MG63 (cell line): ENCODE measurements at places on chromosomes 16 and 17.

- DNase-seq, result peak; percentile 69
Measured at GRCh38 chr17:17710728-17711541, 29.7 kb downstream of the RAI1 start.

GRCh38 chr17:57663326-57664070 is 81.6 kb downstream of the CCDC182 start:
- DNase-seq, result no peak

DNA sequence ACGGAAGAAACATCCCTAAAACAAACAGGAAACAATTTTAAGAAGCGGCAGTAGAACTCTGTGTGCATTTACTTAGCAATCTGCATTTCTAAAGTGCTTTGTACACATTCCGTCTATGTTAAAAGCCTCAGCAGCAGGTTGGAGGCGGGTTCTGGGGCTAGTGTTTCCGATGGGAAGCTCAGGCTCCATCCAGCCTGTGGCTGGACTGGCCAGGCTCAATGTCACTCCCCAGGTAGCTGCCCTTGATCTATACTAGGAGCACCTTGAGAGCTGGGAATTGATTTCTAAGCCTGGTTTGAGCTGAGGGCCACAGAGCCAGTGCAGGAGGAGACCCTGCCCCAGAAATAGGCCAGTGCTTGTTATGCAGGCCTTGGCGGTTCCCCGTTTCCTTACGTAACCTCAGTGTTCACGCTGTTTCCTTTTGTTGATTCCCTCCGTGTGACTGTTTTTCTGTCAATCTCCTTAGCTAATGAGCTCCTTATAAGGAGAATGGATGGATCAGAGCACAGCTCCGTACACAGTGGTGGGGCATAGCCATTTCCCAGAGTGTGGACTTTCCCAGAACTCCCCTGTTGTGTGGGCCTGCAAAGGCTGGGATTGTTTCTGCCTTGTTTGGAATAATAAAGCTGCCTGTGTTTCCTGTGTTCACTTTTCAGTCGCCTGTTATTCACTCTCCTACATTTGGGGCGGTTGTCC is 21.4 kb downstream of the ADORA2B start:
- DNase-seq, result no peak

- DNase-seq, result no peak
Measured at GRCh38 chr17:48594538-48595277, 1.1 kb upstream of the HOXB5 start.

GRCh38 chr16:86918637-86919036 is 340.3 kb downstream of the FOXL1 start:
- DNase-seq, result no peak

- DNase-seq, result no peak
Measured at GRCh38 chr17:30961209-30962188, 9.3 kb upstream of the RNF135 start.

DNA sequence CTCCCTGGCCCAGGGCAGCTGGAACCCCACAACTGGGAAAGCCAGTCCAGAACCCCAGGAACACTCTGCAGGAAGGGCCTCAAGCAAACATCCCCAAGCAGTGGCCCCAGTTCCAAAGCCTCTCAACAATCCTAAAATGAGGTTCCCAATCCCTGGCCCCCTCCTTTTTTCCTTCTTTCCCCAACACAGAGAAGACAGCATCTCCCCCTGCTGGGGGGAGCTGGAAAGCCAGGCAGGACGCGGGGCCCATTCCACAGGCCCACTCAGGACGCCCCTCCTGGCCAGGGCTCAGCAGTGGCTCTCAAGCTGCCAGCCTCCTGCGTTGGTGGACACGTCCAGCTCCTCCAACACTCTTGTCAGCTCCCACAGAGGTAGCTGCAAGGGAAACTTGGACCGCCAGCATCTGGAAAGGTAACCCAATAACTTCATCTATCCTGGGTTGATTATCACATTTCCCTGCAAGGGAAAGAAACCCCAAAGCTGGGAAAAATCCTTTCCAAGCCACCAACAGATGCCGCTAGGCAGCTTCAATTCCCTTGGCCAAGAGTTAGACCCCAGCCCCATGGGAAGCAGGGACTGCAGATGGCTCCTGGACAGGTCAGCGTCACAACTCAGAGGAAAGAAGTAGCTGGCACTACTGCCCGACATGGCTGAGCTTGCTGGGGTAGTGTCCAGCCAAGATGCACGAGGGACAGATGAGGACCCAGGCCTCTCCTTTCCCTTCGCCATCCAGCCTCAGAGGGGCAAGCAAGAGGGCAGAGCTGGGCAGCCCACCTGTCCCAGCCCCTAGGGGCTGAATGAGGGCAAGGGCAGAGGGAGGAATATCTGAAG is 7.6 kb downstream of the HDAC5 start:
- peak; percentile 56 for DNase-seq

GRCh38 chr17:28407130-28407973 is 1.3 kb upstream of the SLC46A1 start:
- DNase-seq, result no peak

DNA sequence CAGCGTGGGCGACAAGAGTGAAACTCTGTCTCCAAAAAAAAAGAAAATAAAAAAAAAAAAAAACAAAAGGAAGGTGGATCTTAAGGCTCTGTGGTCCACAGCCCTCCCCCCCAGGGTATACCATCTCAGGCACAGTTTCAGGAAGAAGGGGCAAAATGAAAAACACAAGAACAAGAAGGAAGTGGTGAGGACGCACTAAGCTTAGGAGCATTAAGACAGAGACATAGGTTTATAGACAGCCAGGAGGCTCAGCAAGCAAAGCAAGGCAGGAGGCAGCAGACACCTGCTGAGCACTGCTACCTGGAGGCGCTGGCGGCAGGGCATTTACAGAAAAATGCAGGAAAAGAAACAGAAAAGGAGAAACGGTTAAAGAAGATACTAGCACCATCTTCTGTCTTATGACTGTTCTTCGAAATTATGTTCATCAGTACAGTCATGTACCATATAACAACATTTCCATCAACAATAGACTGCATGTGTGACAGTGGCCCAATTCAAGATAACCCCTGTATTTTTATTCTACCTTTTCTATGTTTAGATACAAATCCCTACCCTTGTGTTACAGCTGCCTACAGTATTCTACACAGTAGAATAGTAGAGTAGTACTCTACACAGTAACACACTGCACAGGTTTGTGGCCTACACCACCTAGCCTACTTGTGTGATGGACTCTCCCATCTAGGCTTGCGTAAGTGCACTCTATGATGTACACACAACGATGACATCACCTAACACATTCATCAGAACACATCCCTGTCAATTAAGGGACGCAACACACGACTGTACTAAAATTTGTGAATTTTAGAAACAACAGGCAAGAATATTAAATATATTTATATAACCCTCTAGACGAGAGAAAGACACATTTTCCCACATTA is 62.5 kb downstream of the XPO6 start:
- no peak for DNase-seq

GRCh38 chr17:42347198-42347597 is 41.0 kb downstream of the STAT3 start:
- DNase-seq, result peak; percentile 83

DNA sequence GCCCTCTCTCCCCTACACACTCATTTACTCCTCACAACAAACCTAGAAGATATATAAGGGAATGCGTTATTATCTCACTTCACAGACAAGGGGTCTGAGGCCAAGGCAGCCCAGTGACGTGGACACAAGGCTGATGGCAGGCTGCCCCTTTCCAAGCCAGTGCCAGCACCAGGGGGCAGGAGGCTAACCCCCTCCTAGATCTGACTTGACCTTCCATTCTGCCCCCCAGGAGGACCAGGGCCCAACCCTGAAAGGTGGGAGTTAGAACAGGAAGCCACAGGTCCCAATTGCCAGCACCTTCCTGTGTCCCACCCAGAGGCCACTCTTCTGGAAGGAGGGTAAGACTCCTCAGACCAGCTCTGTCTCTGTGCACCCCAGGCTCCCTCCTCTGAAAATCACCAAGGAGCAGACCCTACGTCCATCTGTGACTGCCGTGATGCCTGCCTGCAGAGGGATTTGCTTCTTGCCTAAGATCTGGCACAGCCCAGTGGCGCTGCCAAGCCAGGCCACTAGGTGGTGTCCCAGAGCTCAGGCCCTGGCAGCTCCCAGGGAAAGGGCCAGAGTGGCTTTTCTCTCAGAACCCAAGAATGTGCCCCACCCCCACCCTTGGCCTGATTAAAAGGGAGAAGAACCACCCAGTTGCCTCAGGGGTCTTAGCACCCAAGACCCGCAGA is 42.4 kb upstream of the MRPS23 start:
- peak; percentile 91 for DNase-seq

DNA sequence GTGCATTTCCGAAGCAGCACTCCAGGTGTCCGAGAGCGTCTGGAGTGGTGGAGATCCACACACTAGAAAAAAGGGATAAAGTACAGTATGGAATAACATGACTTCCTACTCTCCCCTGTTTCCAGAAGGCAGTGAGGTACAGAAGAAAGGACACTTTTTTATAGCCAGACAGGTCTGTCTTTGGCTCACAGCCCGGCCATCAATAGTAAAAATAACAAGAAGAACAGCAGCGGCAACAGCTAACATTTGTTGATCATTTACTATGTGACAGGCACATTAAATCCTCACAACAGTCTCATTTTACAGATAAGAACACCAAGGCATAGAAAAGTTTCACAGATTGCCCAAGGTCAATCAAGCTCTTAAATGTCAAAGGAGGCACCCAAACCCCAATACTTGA is 16.2 kb downstream of the DYNLRB2 start:
- no peak for DNase-seq

- DNase-seq, result no peak
Measured at GRCh38 chr17:77042476-77043231, 98.1 kb upstream of the SEC14L1 start.

DNA sequence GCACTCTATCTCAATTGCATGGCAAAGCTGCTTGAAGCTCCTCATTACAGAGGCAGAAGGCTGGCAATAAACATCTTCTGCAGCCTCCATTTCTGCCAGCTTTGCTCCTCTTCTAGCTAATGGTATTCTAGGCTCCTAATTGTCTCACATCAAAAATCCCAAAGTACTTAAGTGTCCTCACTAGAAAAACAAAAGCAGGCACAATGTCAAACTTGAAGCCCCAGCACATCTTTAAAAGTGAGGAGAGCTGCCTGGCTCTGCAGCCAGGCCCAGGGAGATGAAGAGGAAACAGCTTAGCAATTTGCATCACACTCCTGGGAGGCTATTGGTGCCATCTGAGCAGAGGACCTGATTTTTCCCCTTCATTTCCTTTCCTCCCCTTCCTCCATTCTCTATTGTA is 197.1 kb downstream of the KCNJ2 start:
- no peak for DNase-seq

DNA sequence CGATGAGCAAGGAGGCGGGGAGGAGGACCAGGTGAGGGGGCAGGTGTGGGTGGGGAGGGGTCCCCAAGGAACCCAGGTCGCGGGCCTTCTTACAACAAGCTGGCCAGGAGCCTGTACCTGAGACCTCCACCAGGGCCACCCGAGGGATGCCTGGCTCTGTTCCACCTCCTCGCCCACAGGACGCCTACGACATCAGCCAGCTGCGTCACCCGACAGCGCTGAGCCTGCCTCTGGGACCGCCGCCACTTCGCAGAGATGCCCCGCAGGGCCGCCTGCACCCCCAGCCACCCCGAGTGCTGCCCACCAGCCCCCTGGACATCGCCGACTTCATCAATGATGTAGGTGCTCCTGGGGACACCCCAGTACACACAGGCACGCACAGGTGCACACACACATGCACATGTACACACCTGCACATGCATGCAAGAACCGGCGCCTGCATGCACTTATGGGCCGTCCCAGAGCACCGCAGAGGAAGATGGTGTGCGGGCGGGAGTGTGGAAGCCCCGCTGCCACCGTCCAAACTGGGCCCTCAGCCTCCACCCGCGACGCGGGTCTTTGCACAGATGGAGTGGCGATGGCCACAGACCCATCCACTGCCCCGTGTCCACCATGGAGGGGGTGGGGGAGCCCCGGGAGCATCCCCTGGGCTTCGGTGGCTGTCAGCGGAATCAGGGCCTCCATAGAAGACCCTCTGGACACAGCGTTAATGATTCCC is 6.6 kb downstream of the SLC22A31 start:
- DNase-seq, result no peak

GRCh38 chr17:57366558-57367351 is 110.4 kb downstream of the MSI2 start:
- DNase-seq, result no peak

DNA sequence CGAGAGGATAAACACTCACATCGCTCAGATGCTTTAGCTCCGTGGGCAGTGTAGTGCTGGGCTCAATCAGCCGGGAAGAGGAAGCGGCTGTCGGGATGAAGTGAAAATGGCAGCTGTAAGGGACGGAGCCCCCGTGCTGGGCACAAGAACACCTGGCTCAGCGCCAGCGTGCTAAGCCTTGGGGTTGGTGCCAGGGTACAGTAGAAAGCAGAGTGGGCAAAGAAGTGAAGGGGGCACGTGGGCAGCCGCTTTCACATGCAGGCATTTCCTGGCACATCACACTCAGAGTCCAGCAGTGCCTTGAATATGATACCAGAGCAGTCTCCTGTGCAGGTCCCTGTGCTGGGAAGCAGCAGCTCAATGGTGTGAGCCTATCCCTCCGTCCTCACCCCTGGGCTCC is 51.1 kb upstream of the FOXF1 start:
- no peak for DNase-seq

GRCh38 chr16:70670175-70670574 is 15.7 kb downstream of the MTSS2 start:
- no peak for DNase-seq

DNA sequence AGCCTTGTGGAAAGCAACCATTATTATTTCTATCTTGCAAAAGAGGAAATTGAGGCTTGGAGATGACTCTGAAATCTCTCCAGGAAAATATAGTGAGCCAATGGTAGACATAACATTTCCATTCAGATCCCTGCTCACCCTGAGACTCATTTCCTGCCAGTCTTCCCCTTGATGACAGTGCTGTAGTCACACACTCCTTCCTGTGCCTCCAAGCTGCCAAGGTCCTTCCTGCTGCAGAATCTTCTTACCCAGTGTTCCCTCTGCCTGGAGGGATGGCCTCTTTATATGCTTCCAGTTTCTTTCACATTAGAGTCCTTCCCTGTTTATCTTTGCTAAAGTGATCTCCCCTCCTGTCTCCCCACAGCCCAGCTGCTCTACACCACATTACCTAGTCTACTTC is 648.1 kb downstream of the TOX3 start:
- DNase-seq, result peak; percentile 61

DNA sequence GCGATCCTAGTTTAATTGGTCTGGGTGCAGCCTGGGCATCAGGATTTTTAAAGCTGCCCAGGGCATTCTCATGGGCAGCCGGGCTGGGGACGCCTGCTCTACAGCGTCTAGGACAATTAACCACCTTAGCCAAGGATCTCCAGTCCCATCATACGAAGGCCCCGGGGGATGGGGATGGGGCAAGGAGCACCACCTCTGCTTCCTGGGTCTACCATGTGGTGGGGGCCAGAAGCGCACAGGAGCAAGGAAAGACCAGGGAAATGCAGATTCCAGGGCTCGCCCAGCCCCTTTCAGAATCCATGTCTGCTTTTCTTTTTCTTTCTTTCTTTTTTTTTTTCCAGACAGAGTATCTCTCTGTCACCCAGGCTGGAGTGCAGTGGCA is 29.3 kb downstream of the TBC1D16 start:
- DNase-seq, result no peak
